ENCODE measurements at places on chromosomes 1 and 21.

- peak; percentile 75 for DNase-seq
Measured at GRCh38 chr1:68111519-68112436, 61.4 kb upstream of the DIRAS3 start.

- DNase-seq: no peak
Measured at GRCh38 chr1:156560585-156561163, 11.7 kb downstream of the IQGAP3 start.

DNA sequence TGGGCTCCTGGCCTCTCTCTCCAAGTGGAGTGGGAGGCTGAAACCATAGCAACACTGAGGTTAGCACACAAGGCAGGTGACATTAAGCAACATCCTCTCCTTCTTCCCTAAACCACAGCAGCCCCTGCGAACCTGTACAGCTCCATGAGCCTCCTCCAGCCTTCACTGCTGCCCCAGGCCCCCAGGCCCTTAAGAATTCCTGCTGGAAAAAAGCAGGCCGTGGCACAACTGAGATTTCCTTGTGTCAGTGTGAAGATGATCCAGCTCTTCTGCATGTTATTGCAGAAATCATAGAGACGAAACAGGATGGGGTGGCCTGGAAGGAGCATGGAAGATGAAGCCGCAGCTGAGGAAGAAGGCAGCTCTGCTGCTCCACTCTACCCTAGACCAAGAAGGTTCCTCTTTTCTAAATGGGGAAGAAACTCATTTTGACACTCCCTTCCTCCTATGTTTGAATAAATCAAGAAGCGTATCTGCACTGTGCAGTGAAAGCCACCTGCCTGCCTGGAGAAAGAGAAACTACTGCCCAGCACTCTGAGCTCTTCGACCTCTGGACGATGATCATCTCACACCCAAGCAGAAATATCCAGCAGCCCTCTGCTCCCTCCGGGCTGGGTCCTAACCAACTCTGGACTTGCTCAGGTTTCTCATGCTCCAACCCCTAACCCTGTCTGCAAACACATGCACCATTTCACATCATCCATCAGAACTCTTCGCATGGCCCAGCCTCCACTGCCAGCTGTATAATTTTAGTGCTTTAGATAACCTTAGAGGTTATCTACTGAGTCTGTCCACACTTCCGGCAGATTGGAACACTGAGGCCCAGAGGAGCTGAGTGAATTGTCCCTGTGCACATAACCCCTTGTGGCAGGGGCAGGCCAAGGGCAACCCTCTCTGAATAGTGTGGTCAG is 20.7 kb downstream of the SH3BP5L start:
- no peak for DNase-seq

- no peak for DNase-seq
Measured at GRCh38 chr1:2383576-2383975, 7.8 kb downstream of the MORN1 start.

DNA sequence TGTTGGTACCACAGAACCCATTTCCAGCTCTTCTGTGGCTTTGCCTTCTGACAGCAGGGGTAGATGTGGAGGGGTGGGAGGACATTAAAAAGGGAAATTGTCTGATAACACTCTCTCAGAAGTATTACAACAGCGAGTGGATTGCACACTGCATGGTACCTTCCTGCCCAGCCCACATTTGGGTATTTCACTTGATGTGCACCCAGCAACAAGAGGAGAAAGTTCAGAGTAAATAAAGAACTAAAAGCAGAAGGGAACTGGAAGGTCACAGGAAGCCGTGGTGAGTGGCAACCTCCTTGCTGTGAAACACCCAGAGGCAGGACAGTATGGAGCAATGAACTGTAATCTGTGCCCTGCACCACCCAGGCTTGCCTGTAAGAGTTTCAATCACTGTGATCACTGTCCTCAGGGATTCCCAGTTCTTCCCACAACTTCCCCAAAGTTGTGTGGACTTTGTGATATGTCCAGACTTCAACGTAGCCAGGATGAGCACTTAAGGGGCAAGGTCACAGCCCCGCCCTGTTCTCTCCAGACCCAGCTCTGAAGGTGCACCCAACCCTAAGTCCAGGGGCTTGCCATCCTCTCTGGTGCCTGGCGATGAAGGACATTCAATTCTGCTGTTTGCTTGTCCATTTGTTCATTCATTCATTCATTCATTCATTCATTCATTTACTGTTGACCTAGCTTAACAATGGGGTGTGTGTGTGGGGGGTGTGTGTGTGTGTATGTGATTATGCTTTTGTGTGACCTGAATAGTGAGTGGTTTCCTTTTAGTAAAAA is 18.7 kb upstream of the F5 start:
- DNase-seq: no peak

- DNase-seq: no peak
Measured at GRCh38 chr1:214615871-214616270, 12.9 kb downstream of the CENPF start.

DNA sequence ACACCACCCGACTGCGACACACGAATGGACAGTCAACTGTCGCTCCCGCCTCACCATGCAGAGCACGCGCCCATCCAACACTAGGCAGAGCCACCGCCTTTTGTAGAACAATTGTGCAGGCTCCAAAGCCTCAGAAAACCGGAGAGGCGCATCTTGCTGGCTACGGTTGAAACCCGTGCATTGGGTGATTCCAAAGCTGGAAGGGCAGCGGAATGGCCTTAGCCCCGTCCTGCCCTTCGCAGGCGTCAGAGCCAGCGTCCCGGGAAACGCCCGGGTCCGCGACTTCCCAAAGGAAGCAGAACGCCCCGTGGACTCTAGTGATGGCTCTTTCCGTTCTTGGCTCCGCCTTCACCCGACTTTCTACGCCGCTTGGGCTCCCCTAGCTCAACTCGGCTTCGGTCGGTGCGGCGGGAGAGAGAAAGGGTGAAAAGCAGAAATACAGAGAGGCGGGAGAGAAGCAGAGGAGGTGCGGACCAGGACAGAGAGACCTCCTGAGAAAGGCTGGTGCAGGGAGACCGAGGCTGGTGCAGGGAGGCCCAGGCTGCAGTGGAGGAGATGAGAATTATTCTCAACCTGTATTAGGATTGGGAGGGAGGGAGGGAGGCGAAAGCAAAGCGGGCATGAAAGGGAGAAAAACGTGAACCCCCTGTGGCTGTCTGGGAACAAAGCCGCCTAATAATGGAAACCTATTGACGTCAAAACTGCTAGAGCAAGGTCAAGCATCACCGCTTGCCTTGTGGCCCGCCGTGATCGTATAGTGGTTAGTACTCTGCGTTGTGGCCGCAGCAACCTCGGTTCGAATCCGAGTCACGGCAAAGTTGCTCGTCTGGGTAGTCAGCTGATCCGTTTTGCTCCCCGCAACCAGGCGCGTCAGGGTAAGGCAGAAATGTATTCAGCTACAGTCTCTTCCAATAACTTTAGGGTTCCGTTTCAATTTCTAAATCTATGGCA is 99.5 kb downstream of the PRKAB2 start:
- DNase-seq: no peak

GRCh38 chr21:34923202-34923601 is 125.9 kb downstream of the RUNX1 start:
- DNase-seq: no peak

DNA sequence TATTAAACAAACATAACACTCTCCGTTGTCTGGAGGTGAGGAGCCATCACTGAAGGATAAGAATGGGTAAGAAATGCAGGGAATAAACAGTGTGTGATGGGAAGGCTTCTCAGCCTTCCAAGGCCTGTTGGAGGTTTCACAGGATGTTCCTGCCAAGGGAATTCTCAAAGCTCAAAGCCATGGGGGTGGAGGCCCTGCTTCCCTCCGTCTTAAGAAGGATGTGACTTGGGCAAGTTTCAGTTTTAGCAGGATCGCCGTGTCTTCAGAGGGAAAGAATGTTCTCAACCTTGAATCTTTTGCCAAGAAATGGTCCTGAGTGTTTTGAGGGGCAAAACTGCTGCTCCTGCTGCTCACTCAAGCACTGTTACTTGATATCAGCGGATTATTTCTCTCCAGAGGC is 41.7 kb upstream of the IL20 start:
- DNase-seq: no peak

GRCh38 chr1:220189750-220190347 is 82.4 kb downstream of the RAB3GAP2 start:
- DNase-seq: no peak

DNA sequence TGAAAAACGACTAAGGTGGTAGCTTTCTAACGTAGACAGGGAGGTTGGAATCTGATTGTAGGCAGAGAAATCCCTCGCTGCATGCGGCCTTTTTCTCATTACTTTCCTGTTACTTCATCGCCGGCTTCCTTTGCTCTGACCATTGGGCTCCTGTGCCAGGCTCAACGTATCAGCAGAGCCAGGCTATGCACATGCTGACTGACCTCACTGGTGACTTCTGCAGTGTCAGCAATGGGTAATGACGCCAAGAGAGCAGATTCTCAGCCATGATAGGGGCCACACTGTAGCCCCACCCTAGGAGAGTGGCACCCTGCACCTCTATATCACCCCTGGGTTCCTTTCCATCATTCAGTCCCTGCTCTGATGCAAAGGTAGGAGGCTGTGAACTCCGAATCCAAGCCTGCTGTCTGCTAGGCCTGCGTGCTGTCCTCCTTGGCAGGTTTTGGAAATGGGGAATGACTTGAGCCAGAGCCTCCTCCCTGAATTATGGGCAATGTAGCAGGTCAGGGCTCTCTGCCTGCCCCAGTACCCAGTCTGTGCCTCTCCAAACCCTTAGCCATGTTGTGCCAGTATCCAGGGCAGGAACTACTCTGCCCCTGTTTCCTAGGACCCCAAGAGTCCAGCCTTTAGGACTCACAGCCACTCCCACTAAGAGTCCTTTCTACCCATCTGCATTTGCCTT is 11.4 kb downstream of the PPFIA4 start:
- DNase-seq: no peak

All from kidney glomerular epithelial cell (primary cell).